ENCODE measurements at places on chromosomes 5 and 9.

DNA sequence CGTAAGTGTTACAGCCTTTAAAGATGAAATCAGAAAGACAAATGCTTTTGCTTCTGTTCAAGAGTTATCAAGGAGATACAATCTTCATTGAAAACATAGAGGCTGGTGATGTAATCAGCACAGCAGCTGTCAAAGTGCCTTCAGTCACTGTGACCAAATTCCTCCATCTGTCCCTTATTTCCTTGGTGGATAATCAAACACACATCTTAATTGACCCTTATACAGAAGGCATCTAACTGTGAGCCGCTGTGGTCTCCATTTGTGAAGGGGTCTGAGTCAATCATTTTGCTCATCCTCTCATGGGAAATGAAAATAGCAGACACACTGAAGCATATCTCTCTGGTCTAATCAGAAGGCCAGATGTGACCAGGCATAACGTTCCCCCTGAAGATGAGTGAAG, 130.1 kb upstream of the TLR4 start:
- no peak for DNase-seq

DNA sequence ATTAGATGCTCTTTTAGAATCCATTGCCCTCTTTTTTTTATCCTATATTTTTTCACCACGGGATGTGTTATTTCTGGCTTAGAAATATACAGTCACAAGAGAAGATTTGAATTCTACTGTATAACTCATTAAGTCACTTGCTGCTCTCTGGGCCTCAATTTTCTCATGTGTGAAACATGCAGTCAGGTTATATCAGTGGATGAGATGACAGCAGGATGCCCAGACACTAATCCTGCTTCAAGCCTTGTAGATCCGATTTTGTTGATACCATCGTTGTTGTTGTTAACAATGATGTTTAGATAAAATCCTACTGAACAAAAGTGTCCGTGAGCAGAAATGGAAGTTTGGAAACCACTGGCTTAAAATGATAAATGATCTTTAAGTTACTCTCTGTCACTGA, 421.9 kb upstream of the DMAC1 start:
- DNase-seq: no peak

- no peak for DNase-seq
These were observed 28.8 kb upstream of the ISOC1 start for GRCh38 chr5:129065721-129066120.

DNA sequence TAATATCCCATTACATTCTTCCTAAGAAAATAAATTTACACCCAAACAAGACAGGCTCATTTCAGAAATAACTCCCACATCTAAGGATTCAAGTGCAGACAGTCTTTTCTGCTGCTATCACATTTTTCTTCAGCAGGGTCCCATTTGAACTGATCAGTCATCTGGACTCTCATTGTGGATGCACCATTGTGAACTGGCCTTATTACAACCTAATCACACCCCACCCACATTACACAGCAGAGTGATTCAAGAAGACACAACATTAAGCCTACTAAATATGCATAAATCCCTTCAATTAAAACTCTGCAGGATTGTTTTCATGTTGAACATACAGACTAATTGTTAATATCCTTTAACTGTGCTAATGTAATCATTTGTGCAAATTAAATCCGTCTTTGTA, 146.2 kb downstream of the CDH12 start:
- no peak for DNase-seq

GRCh38 chr5:80961376-80962281, 1.5 kb downstream of the RASGRF2 start:
- no peak for DNase-seq

GRCh38 chr5:39427229-39427628, 2.4 kb upstream of the DAB2 start:
- no peak for DNase-seq

GRCh38 chr9:101791938-101792337, 53.5 kb upstream of the GRIN3A start:
- DNase-seq: peak; percentile 75

GRCh38 chr9:122053064-122053463, 40.0 kb downstream of the TTLL11 start:
- no peak for DNase-seq

DNA sequence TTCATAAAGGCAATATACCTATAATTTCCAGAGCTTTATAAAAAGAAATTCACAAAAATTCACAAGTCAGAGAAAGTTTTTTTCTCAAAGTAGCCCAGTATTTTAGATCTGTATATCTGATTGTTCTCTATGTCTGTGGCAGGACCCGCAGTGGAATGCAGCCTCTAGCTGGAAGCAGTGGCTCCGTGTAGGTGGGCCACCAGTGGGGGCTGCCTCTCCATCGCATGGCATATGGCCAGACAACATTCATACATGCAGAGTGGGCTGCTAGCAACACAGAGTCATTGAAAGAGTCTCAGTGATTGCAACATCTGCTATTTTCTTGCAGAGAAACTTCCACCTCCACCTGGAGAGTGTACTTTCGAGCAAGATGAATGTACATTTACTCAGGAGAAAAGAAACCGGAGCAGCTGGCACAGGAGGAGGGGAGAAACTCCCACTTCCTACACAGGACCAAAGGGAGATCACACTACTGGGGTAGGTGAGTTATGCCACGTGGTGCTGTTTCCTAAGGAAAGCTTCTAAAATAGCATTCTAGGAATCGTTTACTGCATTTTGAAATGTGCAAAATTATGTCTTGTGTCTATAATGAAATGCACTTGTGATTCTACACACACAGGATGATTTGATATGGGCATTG, 88.5 kb upstream of the SMC5 start:
- no peak for DNase-seq
